ENCODE measurements at places on chromosomes 1 and 21.

DNA sequence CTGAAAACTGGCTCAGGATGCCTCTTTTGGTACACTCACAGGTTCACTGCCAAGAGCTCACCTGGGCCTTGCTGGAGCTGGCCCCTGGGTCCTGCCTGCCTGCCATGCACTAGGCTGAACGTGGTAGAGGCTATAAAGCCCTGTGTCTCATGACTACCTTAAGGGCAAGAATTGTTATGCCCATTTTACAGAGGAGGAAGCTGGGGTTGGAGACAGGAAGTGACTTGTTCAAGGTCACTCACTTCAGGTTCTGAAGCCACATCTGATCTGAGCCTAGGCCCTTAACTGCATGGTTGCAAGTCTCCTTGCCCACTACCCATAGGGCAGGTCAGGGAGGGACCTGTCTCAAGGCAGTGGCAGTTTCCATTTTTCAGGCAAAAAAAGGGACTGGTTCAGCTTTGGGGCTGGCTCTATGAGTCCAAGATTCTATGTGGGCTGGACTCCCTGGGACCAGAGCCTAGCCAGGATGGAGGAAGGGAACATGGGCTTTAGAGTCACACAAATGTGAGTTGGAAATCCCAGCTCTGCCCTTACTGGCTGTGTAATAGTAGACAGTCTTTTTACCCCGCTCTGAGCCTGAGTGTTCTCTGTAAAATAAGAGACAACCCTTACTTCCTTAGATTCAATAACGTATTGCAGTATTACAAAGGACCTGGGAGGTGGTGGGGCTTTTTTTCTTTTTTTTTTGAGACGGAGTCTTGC, 7.8 kb downstream of the STK40 start:
- DNase-seq = no peak

- DNase-seq = no peak
These were observed 59.2 kb downstream of the PBX1 start for GRCh38 chr1:164618202-164618564.

- DNase-seq = no peak
These were observed 71.5 kb upstream of the DISP3 start for GRCh38 chr1:11407301-11407994.

DNA sequence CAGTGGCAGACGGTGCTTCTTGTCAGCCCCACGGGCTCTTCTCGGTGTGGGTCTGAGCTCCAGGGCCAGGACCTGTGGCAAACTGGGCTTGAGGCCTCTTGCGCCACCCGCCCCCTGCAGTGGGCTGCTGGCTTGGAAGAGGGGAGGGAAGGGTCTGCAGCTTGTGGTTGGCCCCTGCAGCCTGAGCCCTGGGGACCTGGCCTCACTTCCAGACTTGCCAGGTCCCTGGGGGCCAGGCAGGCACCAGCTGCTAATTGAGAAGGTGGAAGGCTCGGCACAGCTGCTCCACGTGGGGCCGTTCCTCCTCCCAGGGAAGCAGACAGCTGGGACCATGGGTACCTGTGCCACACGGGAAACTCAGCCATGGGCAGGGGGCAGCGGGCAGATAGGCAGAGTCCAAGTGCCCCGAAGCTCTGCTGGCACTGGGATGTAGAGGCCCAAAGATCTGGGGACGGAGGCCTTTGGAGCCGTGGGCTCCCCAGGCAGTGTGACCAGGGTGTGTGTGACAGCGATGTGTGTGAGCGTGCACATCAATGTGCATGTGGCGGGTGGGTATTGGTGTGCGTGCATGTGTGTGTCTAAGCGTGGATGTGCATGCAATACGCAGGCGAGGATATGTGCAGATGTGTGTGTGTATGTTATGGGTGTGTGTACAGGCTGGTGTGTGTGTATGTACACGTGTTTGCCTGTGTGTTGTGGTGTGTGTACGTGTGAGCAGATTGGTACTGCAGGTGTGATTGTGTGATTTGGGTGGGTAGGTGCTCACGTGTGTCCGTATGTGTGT, 39.3 kb downstream of the TP73 start:
- no peak for DNase-seq

DNA sequence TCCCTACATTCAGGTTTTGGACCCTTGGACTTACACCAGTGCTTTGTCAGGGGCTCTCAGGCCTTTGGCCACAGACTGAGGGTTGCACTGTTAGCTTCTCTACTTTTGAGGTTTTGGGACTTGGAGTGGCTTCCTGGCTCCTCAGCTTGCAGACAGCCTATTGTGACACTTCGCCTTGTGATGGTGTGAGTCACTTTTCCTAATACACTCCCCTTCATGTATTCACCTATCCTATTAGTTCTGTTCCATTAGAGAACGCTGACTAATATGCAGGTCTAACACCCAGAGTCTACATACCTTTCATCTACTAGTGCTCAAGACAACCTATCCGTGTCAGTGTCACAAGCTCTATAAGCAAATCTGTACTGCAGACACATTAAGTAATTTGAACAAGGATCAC, 605.3 kb downstream of the KCNT2 start:
- DNase-seq = no peak

GRCh38 chr1:8441426-8441825, 123.5 kb downstream of the SLC45A1 start:
- DNase-seq = no peak

DNA sequence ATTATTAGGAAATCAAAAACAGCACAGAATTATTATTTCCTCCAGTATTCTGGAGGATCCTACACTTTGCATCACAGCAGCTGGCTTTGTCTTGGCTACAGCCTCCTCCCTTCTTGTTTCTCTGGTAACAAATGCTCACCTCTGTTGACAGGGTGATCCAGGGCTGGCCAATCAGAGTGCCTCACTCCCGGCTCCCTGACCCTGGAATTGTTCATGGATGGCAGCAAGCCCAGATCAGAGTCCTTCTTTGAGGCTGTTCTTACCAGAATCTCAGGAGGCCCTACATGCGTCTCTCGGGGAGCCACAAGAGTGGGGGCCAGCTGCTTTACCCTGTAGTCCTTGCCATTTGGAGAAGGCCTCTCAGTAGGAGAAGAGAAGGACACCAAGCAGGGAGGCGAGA, 48.4 kb upstream of the IGSF5 start:
- no peak for DNase-seq

DNA sequence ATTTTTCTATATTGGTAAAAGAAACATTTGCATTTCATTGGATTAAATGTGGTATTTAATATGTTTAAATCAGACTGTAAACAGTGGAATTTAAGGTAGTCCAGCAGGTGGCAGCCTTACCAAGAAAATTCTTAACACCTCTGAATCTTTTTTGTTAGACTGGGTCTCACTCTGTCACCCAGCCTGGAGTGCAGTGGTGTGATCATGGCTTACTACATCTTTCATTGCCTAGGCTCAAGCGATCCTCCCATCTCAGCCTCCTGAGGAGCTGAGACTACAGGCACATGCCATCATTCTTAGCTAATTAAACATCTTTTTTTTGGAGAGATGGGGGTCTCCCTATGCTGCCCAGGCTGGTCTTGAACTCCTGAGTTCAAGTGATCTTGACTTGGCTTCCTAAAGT, 98.8 kb downstream of the RABGAP1L start:
- peak; percentile 3 for DNase-seq

- no peak for DNase-seq
These were observed 623.9 kb upstream of the NR5A2 start for GRCh38 chr1:199403531-199404116.

DNA sequence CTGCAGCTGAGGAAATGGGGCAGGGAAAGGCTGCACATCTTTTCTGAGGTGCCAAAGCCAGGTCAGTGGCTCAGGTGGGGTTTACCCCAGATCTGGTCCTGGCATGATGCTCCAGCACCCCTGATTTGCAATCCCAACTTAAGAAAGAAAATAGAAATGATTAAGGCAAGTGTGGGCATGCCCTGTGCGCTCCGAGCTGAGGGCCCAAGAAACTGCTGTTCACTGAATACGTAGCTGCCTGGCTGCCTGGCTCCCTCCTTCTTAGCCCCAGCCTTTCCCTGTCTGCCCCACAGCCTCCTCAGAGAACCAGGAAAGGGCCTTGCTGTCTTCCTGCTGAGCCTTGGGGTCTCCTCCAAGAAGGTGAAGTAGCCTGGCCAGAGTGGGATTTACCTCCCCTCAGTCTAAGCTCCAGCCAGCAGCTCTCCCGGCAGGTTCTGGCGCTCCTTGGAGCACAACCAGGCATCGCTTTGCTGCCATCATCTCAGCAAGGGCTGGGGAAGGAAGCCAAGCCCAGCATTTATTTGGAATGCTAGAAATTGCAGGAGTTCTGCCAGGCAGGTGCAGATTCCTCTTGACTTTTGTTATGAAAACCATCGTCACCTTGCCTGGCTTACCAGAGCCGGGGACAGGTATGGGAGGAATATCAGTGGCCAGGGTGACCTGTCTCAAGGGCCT, 51.3 kb upstream of the SELENON start:
- DNase-seq = no peak

DNA sequence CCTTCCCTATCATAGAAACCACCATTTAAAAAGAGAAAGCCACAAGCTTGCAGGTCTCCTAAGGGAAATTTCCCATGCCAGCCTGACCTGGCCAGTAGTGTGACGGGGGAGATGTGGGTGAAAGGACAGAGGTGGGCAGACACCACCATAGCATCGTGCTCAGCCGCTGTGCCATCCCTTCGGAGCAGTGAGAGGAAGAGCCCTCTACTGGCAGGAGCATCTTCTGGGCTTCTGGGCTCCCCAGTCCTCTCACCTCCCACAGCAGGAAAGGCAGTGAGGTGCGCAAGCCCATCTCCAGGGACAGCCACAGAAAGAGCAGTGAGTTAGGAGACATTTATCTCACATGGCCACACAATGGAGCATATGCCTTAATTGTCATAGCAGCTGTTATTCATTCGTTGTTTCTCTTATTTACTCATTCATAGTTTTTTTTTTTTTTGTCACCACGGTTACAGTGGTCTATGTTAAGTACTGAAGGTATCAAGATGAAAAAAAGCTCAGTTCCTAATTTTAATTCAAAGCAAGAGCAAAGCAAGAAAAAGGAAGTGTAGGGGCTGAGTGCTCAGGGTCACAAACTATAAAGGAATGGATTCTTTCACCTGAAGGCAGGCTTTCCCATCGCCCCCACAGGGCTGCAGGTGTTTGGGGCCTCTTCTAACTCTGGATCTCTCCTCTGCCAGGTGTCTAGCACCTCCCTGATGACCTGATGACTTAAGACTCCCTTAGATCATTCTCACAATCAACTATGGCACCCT, 48.8 kb upstream of the CAMK1G start:
- DNase-seq = no peak

GRCh38 chr1:51976846-51977602, 13.5 kb downstream of the RAB3B start:
- DNase-seq = no peak

GRCh38 chr1:75785320-75785982, 605 bp upstream of the RABGGTB start:
- DNase-seq = no peak

DNA sequence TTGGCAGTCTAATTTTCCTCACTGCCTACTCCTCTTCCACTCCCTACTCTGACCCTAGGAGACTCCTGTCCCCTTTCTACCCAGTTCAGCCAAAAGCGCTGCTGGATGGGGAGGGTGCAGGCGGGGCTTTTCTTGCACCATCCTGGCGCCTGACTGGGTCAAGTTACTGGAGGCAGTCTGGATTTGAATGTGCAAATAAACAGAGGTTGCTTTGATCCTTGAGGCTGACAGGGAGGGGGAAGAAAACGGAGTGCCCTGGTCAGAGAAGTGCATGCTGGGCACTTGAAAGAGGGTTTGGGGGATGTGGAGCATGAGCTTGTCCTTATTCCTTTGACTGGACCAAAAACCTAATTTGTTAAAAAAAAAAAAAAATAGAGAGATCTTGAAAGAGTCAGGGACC, 76.8 kb upstream of the SOX13 start:
- DNase-seq = no peak

DNA sequence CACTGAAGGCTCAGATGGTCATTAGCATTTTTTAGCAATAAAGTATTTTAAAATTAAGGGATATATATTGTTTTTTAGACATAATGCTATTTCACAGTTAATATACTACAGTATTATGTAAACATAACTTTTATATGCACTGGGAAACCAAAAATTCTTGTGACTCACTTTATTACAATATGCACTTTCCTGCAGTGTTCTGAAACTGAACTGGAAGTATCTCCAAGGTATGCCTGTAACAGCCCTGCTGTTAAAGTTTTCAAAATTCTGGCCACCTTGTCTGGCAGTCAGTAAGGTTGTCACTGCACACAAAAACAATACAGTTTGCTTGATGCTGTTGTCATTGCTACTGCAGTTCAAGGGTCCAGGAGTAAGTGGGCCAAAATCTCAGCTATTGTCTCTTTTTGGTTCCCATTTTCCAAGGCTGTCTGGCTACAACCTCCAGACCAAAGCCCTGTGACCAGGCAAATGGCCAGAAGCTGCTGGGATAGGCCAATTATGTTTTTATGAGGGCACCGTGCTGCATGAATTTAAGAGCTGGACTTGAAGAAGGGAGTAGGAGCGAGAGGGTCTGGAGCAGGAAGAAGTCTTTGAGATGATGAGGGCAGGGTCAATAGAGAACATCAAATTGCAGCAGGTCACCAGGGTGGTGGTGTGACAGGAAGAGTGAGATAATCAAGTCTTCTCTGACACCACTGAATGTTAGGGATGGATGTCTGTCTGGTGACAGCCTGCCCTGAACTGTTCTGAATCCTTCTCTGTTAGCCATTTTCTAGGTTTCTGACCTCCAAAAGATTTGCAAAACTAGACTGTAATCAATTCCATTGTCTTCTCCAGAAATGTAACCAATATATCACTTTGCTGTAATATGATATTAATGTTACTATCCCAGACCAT, 82.3 kb upstream of the CACHD1 start:
- no peak for DNase-seq

- DNase-seq = no peak
These were observed 68.6 kb downstream of the MDM4 start for GRCh38 chr1:204584699-204585372.

DNA sequence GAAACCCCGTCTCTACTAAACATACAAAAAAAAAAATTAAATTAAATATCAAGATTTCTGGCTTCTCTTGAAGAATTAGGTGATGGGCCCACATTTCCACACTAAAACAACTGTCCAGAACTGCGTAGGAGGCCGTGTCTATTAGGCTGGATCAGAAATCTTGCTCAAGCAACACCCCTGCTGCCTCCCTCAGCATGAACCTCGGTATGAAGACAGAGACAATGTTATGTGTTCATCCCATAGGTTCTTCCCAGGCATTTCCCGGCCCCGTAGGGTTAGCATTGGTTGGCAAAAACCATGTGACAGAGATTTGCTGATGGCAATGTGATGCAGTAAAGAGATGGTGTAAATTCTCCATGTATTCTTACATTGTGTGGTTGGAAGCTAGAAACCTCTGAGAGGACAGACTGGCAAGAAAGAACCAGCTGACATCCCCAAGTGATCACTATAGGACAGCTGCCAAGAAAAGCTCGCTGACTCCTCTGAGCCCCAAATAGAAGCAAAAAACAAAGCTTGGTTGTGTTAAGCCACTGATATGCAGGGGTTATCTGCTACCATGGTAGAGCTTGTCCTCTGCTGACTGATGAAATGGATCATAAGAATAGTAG, 34.5 kb downstream of the EBNA1BP2 start:
- no peak for DNase-seq
